Common myeloid progenitor, CD34-positive (primary cell): ENCODE measurements at places on chromosomes 7 and 10.

GRCh38 chr7:105779856-105780780 lies 96.3 kb downstream of the ATXN7L1 start:
- no peak for DNase-seq

DNA sequence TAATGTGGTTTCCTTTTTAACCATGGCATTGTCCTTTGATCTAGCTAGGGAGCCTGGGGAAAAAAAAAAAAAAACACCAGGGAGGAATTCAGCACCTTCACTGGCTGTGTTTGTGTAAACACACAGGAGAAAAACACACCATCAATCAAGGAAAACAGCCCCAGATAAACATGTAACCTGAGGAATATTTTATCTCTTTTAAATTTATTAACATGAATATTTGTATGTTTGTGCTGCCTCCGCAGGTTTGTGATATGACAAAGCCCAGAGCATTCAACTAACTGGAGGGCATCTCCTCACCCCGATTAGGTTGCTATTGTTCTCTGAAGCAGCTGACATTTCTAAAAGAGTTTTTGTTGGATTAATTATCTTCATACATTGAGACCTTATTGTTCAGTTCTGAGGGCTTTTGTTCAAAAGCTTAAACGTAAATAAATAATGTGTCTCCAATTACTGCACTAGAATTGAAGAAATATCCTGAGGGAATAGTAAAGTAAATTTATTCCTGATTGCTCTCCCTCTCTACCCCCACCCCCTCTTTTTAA lies 89.4 kb upstream of the SEMA3E start:
- no peak for DNase-seq

- DNase-seq: no peak
These were observed 73.9 kb downstream of the SH3PXD2A start for GRCh38 chr10:103781329-103782061.

DNA sequence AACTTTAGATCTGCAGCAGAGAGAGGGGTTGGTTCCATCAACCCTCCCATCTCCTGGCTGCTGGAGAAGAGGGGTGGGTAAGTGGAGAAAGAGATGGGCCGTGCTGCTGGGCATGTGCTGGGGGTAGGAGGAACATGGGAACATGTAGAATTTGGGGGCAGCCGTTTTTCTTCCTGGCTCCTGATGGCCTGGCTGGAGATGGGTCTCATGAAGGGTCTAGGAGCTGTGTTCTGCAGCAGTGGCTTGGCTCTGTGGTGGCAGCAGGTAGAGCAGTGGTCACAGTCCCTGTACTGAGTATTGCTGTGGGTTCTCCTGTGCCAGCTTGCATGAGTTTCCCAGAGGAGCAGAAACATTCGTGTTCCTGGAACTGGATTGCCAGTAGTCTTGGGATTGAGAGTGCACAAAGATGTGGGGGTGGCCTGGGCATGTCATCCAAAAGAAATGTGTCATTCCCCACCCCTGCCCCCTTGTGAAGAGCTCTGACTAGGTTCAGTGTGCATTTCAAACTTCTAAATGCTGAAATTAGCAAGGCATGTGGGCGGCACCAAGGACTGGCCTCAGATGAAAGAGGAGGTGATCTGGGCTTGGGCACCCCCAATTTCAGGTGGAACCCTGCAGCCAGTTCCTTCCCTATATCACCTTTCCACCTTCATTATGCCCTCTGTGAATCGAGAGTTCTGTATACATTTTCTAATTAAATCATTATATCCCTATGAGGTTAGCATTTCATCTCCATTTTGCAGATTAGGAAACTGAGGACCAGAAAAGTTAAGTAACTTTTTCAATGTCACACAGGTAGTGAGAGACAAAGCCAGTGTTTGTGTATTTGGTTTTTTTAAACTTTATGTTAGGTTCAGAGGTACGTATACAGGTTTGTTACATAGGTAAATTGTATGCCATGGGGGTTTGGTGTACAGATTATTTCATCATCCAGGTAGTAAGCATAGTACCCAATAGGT lies 2.1 kb downstream of the CHST3 start:
- DNase-seq: no peak

DNA sequence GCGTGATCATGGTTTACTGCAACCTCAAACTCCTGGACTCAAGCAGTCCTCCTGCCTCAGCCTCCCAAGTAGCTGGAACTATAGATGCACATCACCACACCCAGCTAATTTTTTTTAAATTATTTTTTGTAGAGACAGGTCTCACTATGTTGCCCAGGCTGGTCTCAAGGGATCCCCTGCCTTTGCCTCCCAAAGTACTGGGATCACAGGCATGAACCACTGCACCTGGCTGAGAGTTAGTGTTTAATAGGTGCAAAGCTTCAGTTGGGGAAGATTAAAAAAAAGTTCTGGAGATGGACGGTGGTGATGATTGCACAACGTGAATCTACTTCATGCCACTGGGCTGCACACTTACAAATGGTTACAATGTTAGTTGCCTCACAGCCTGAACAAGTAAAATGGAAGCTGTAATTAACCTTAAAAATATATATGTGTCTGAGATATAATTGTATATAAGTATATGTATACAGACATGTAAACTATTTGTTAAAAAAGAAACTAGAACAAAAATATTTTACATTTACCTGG lies 106.4 kb upstream of the ZNF438 start:
- no peak for DNase-seq

DNA sequence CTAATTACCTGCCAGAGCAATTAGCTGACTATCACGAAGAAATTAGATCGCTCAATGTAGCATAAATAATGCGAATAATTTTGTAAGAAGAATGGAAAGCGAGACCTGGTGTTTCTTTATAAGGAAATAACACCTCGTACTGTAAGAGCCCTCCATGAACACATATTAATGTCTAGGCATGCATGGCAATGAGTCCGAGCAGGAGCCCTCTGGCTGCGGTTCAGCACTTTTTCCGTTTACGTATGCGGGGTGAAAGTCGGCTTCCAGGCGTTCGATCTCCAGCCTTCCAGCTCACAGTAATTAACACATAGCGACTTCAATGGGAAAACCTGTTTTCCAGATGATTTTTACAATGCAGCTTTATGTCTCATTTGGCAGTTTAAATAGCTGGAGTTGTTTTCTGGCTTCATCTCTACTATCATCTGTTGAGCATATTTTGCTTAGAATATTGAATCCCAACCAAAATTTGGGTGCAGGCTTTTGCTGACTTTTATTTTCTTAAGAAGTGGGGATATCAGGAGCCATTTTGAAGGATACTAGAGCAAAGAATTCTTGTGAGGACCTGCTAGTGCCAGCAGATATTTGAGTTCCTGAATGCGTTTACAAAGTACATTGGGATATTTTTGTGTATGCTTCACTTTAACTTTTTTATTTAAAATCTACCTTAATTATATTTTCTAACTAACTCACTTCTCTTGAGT lies 7.2 kb upstream of the SP8 start:
- DNase-seq: no peak

GRCh38 chr10:15072358-15072757 lies 16.2 kb downstream of the ACBD7 start:
- DNase-seq: no peak

DNA sequence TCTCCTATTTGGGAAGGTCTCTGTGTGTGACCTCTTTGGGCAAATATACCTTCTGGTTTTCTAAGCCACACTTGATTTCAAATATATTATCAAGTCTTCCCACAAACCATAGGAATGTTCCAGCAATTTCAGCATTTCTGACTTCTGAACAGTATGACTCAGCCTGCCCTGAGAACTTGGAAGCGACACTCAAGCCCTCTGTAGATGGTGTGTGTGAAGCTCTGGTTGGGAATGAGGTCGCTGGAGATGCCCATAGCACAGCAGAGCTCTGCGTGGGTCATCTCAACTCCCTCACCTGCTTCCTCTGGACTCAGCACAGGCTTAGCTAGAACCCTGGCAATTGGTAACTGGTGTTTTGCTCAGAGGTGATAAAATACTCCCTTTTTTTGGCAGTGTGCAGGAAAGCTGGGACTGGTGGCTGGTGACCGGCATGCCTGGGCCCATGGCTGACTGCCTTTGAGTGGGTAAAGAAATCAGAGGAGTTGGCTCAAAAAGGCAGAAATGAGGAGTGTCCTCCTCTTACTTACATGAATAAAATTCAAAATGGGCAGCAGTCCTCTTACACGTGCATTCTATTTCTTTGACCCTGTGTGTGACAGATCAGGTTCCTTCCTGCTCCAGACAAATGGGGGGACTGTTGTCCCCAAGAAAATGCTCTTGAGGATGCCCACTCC lies 87.5 kb upstream of the NRP1 start:
- DNase-seq: no peak

GRCh38 chr10:80289451-80290287 lies at the start of gene MAT1A:
Gene MAT1A, minus strand, starts transcription at chr10:80289658. Its CDS starts 235 bp downstream, at chr10:80289423.
- peak; percentile 46 for DNase-seq

GRCh38 chr10:48377751-48378530 lies 71.5 kb downstream of the MAPK8 start:
- DNase-seq: no peak

- DNase-seq: no peak
These were observed 199.9 kb upstream of the TCERG1L start for GRCh38 chr10:131511391-131511790.

DNA sequence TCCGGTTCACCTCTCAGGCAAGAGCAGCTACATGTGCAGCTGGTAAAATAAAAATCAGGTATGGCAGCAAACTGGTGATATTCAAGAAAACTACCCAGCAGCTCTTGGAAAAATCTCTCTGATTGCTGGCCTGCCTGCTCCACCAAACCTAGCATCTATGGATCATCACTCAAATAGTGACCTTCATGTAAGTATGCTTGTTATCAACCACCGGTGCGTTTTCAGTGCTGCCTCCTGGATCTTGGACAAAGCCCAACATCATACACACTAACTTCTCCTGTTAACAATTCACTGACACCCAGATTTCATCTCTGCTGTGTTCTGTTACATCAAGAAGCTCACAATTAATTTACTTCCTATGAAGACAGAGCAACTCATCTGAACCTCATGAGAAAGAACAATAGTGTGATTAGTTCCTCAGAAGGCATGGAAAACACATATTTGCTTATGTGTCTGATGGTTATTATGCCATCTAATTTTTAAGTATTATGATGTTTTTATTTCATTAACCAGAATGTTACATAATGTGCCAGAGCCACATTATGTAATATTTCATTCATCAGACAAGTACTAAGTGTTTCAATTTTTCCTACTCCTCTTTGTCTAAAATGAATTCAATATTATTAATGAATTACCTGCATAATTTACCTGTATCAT lies 8.8 kb downstream of the CDK6 start:
- DNase-seq: no peak

GRCh38 chr10:97012470-97012869 lies 173.3 kb downstream of the SLIT1 start:
- no peak for DNase-seq

GRCh38 chr7:4460597-4460996 lies 221.5 kb upstream of the FOXK1 start:
- no peak for DNase-seq

GRCh38 chr10:85624511-85624910 lies 742.1 kb downstream of the GRID1 start:
- DNase-seq: no peak

GRCh38 chr10:110444004-110444337 lies 53.7 kb upstream of the DUSP5 start:
- DNase-seq: no peak

DNA sequence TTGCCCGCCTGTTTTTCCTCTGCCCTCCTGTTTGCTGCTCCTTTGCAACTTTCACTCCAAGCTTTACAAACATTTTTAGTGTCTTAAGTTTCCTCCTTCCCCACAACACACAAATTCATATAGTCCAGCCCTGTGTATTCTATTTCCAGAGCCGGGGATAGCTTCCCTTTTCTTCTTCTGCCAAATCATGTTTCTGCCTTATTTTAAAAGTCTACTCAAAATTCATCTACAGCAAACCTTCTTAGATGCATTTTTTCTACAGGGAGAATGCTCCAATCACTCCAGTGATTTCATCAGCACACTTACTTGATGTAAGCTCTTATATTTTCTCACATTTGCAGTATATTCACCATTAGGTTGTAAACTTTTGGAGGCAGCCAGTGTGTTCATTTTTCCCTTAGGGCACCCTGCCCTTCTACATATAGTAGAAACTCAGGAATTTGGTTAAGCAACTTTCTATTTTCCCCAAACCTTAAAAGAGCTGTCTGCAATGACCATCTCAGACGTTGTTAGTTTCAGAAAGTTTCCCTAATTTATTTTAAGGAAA lies 12.4 kb upstream of the ACTA2 start:
- no peak for DNase-seq

GRCh38 chr10:79399223-79399831 lies 46.1 kb downstream of the ZCCHC24 start:
- DNase-seq: no peak

- no peak for DNase-seq
These were observed 8.3 kb downstream of the NEBL start for GRCh38 chr10:20888620-20889330.

DNA sequence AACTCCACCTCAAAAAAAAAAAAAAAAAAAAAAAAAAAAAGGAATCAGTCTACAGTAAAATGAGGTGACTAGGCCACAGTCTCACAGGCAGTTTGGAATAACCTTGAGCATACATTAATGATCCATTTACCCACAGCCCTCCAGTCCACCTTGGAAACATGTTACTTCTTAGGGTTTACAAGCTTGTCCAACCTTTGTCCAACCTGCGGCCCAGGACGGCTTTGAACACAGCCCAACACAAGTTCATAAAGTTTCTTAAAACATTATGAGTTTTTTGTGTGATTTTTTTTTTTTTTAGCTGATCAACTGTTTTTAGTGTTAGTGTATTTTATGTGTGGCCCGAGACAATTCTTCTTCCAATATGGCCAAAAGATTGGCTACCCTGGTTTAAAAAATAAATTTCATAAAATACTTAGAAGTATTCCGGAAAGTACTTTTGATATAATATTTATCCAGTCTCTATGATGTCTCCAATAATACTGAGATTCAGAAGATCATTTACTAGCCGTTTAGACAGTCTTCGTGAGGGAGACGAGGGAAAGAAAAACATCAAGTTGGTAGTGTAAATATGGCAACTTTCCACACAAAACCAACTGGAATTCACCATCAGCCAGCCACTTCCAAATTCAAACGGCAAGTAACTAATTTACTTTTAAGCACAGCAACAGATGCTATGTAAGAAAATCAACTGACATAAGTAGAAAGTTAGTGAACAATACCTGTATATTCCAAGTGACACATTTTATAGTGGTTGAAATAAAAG lies 9.9 kb downstream of the BAZ1B start:
- no peak for DNase-seq
